ENCODE measurements at places on chromosomes 5 and 9.

GRCh38 chr9:4640027-4640426 lies 22.1 kb upstream of the PLPP6 start:
- no peak for DNase-seq

- DNase-seq = no peak
These were observed 24.9 kb downstream of the NEK6 start for GRCh38 chr9:124282442-124283227.

DNA sequence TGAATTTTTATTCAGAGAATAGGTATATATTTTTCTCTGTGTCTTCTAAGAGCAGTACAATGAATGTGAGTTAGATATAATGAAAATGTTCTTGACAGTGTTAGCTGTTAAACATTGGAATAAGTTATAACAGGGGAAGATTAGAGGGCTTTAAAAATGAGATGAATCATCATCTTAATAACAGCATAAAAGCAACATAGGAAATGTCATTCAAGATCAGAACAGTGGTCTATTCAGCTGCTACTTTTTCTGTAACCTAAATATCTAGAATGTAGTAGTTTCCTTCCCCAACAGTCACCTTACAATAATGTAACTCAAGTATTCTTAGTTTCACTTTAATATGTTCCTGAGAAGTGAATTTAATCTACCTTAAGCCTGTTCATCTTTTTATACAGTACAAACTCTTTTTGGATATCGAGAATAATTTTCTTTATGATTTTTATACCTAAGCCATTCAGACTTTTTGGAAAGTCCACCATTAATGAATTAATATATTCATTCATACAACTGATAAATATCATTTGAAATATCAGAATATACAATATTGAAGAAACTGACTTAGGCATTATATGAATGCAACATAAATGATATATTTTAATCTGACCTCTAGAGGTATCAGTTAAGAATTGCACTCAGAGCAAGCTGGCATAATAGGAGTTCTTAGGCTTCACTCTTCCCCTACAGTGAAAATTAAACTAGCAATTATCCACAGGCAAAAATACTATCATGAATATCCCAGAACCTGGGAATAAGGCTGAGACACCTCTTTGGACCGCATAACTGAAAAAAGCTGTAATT lies 66.1 kb upstream of the EDIL3 start:
- no peak for DNase-seq

DNA sequence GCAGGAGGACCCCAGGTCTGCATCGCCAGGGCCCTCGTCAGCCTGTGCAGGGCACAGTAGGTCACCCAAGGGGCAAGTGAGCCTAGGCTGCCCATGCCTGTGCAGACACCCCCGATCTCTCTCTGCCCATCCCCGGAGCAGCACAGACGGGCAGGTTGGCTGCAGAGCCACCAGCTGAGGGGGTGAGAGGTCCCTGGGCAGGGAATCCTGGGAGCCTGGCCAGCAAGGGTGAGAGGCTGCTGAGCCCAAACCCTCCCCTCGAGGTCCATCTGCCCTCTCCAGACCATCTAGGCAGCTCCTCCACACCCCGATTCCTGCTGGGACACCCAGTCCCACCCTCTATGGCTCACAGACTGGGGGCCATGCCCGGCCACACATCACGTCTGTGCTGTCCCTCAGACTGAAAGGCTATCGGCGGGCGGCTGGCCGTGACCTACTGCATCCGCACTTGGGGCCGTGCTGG lies 2.8 kb upstream of the DPP7 start:
- no peak for DNase-seq

- DNase-seq = no peak
These were observed 145.4 kb upstream of the IER5L start for GRCh38 chr9:129323376-129323998.

- DNase-seq = no peak
These were observed 242.9 kb downstream of the FANCC start for GRCh38 chr9:95074632-95075031.

DNA sequence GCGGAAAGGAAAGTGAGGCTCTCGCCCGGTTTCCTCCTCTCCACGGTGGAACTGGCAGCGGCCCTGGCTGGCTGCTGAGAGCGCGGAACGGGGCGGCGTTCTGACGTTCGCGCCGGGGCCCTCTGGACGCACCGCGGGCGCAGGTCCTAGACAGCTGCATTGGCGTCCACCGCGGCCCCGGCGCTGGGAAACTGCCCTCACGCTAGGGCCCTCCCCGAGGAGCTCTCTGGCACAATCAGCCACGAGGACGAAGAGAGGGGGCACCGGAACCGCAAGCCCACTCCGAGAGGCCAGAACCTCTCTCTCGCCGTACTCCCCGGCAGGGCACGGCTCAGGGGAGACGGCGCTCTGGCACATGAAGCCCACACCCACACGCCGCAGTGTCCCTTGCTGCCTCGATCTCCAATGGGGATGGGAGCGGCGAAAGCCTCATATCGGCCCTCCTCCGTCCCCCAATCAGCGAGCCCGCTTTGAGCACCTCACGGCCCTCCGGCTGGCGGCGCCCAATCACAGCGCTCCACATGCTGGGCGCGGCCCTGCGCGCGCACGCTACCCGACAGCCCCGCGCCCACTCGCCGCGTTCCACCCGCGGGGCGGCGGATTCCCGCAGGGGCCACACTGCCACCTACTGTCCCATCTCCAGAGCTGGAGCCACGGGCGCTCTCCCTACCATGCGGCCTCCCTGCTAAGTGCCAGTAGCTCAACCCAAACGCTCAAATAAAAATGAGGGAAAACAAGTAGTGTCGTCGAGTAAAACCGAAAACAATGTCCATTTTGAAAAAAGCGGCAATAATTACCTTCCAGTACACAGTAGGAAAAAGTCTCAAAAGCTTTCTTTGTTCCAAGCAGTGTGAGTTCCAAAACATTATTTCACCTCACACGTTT lies 11.8 kb downstream of the MRPS27 start:
- peak; percentile 96 for DNase-seq

DNA sequence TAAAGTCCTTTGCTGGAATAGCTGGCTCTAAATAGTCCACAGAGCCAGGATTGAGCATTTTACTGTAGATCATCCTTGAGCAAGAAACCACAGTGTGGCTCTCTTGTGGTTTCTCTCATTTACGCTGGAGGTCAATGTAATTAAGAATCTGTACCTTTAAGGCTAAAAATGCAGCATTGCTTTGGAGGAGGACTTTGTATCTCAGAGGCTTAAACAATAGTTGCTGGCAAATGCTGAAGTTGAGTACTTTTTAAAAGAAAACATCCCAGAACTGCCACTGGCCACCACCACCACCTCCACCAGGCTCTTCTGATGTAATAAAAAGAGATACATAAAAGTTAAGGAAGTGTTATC lies 177.3 kb upstream of the ADAMTSL1 start:
- DNase-seq = no peak

- DNase-seq = peak; percentile 64
These were observed 4.5 kb downstream of the HCN1 start for GRCh38 chr5:45691656-45692055.

DNA sequence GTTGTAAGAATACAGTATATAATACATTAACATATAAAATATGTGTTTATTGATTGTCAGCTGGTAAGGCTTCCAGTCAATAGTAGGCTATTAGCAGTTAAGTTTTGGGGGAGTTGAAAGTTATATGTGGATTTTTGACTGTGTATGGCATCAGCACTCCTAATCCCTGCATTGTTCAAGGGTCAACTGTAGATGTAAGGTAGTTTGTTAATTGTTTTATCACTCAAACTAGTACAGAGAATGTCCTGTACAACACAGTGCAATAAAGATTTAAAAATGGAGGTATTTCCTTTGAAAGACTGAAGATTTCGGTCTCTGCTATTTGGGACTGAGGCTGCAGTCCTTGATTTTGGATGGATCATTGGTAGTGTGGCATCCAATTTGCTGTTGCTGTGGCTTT lies 484.4 kb downstream of the KDM4C start:
- no peak for DNase-seq

DNA sequence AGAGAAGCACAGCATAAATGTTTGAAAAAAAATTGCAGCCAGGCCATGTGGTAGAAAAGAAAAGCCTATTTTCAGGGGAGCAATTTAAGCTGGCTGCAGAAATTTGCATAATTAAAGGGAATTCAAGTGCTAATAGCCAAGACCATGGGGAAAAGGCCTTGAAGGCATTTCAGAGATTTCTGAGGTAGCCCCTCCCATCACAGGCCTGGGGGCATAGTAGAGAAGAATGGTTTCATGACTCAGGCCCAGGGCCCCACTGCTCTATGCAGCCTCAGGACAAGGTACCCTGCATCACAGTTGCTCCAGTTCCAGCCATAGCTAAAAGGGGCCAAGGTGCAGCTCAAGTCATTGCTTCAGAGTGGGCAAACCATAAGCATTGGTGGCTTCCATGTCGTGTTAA lies 1416.0 kb downstream of the EFNA5 start:
- no peak for DNase-seq

- no peak for DNase-seq
These were observed 107.2 kb upstream of the STC2 start for GRCh38 chr5:173435447-173435846.

DNA sequence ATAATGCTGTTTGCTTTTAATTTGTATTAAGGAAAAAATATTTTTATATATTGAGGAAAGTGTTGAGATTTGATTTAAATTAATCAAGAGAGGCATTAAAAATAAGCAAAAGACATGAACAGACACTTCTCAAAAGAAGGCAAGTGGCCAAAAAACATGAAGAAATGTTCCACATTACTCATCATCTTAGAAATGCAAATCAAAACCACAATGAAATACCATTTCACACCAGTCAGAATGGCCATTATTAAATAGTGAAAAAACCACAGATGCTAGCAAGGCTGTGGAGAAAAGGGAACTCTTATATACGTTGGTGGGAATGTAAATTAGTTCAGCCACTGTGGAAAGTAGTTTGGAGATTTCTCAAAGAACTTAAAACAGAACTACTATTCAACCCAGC lies 45.9 kb downstream of the RANBP17 start:
- no peak for DNase-seq

DNA sequence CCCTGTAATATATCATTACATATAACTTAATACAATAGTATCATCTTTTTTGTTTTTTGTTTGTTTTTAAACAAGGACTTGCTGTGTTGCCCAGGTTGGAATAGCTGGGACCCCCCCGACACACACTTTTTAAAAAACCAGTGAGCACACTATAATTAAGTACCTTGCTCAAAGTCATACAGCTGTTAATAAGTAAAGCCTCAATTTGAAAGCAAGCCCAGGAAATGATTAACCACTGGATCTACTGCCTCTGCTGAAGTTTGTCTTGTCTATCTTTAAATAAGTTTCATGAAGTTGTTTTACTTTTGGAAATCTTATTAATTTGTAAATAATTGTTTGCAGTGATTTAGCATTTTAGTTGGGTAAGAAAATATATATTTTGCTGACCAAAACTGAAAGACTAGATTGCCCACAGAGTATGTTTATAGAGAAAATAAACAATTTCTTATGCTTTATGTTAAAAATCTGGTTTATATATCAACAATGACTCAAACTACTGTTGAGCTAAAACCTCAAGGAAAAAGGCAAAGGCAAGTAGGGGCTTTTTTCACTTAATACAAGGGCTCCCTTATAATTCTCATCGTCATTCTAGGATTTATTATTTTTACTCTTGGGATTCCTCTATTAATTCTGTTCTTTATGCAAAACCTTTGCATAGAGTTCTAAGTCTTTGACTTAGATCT lies 5.8 kb upstream of the CARNMT1 start:
- DNase-seq = no peak

GRCh38 chr5:99449786-99450185 lies 521.0 kb upstream of the CHD1 start:
- DNase-seq = peak; percentile 89

- DNase-seq = no peak
These were observed 75.2 kb upstream of the CPEB4 start for GRCh38 chr5:173812811-173813550.

- peak; percentile 94 for DNase-seq
These were observed 132.5 kb downstream of the SEMA6A start for GRCh38 chr5:116442095-116442534.

- no peak for DNase-seq
These were observed 37.1 kb downstream of the VAV2 start for GRCh38 chr9:133954862-133955529.

DNA sequence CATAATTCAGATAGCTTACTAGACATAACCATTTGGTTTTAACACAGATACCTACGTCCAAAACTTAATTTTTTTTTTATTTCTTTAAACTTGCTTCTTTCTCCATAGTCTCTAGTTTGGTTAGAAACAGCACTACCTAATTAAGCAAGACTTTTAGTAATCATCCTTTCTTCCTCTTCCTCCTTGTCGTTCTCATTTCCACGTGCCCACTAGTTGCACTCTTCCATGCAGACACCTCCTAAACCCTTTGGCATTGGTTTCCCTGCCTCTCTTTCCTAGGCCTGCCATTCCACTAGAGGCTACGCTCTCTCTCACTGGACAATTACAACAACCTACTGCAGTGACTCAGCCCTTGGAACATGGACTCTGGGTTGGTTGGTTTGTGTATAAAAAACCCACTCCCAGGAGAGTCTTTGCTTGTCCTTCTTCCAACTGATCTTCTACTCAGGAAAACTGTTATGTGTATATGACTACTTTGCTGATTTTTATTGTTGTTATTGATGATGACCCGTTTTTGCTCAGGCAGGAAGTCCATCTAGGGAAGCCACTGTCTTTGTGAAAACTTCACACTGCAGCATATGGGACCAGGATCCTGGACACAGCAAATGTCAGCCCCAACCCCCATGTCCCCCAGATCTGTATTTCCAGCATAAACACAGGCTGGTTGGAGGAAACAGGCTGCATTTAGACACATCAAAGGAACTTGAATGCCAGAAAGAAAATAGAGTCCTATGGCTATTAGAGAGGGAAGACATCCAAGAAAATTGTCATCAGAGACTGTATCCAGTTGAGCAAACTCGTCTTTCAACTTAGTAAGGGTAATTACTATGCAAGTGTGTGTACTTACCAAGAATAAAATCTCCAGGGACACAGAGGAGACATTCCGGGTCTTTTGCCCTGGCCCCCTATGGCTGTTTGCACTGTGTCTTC lies 503.2 kb downstream of the GADD45G start:
- DNase-seq = peak; percentile 23

DNA sequence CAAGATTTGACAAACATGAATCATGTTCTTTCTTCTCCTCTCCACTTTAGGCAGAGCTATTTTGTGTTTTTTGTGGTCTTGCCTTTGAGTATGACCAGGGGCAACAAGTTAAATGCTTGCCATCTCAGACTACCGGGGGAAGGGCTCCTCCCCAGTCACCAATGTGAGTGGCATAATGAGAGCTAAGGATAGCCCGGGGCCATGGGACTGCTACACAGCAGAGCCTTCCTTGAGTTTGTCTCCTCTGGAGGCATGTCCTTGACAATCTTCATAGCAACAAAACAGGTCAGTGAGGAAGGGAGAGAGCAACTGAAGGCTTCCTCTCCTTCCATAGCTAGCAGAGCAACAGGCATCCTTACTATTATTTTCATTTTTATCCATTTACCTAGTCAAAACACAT lies 299.3 kb downstream of the ENC1 start:
- no peak for DNase-seq

DNA sequence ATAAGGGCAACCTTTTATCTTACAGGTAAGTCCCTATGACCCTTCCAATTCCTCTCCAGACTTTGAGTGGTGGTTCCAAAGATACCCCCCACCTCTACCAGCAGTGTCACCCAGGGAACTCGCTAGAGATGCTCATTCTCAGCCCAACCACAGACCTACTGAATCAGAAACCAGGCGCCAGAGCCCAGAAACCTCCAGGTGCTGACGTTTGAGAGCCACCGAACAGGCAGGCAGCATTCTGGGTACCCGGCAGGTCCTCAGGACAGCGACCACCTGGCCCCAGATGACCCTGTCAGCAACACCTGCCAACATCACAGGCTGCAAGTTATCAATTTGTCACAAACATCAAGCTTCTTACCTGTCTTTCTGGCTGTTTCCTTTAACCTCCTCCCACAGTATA lies 19.5 kb downstream of the RAPGEF1 start:
- DNase-seq = no peak
